ENCODE measurements at places on chromosomes 16 and 17.

DNA sequence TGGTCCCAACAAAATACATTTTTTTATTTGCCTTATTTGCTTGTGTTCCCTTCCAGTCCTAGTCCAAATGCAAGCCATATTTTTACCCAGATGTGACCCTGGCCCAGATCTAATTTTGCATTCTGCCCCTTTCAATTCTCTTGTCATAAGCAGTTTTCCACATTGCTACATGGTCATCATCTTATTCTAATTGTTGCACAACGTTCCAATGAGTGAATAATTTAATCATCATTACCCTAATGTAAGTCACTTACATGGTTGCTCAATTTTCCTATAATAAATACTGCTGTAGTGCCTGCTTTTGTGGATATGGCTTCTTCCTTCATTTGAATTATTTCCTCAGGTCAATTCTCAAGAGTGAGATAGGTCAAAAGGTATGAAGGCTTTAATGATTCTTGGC lies 12.8 kb downstream of the RSAD1 start:
- no peak for DNase-seq

- DNase-seq: no peak
These were observed 9.4 kb downstream of the CRYBA1 start for GRCh38 chr17:29255926-29256522.

- no peak for DNase-seq
These were observed 3.5 kb downstream of the MGAT5B start for GRCh38 chr17:76871668-76872067.

DNA sequence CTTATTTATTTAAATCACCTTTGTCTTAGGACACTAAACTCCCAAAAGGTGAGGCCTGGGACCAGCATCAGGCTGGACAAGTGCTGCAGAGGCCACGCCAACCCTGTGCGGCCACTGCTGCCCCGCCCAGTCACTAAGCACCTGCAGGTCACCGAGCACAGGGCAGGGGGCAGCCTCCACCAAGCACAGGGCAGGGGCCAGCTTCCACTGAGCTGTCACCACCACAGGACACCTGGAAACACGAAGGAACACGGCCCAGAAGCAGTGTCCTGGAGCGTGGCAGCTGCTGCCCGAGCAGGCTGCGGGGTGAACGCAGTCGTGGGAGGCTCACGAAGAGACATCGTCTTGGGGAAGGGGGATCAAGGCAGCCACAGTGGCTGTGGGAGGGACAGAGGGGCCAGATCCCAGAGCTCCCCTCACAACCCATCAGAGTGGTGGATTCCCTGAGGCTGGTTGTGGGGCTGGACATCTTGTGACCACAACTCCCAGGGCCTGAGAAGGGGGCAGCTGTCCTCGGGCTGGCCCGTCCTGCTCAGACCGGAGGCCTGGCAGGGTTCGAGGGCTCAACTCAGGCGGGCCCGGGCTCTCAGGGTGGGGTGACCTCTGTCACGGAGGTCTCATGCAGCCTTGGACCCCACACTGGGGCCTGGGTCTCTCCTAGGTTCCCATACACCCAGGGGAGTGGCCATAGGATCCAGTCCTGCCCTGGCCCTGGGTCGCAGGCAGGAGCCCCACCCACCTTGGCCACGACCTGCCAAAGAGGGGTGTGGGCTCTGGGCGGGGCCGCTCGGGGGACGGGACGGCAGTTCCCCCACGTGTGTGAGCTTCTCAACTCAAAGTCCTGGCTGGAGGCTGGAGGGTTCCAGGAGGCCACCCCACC lies 18.7 kb downstream of the RAB40B start:
- no peak for DNase-seq

DNA sequence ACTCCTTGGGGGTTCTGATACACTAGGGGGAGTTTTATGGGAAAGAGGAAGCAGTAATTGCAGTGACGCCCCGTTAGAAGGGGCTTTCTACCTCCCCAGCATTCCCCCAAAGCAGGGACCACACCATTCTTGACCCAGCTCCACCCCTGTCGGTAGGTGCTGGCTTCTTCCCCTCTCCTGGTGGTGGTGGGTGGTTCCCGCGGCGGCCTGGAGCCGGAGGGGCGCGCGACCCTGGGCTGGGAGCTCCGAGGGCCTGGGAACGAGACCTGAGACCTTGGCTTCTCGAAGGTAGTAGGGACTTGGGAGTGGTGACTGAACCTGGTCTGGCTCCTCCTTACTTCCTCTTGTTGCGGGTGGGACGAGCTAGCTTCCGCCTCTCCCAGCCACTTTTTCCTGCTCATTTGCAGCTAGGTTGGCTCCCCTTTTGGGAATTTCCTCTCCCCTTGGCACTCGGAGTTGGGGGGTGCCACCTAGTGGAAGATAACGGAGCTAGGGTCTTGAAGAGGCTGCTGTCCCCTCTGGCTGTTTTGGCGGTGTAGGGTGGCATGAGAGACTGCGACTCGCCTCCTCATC lies 438 bp downstream of the GRN start:
- DNase-seq: peak; percentile 49

GRCh38 chr17:18278867-18279266 lies 18.4 kb downstream of the MIEF2 start:
- DNase-seq: no peak

GRCh38 chr17:43882761-43883415 lies 24.4 kb downstream of the MPP2 start:
- DNase-seq: no peak

DNA sequence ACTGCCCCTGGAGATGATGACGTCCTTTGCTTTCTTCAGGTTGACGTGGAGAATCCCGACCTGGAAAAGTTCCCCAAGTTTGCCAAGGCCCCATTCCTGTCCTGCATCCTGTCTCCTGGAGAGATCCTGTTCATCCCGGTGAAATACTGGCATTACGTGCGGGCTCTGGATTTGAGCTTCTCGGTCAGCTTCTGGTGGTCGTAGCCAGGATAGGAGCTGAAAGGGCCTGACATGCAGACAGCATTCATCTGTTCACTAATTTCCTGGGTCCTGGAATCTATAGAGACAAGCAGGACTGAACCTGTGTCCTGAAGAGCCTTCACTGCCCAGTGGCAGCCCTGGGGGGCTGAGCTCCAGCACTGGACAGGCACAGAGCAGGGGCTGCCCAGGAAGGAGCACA lies 17.2 kb downstream of the KDM8 start:
- DNase-seq: no peak

GRCh38 chr17:44170135-44170498 lies 387 bp upstream of the ASB16 start:
- no peak for DNase-seq

- no peak for DNase-seq
These were observed 11.4 kb upstream of the TNRC6C start for GRCh38 chr17:77946900-77947645.

- no peak for DNase-seq
These were observed 40.9 kb downstream of the CBFA2T3 start for GRCh38 chr16:88936008-88936555.

DNA sequence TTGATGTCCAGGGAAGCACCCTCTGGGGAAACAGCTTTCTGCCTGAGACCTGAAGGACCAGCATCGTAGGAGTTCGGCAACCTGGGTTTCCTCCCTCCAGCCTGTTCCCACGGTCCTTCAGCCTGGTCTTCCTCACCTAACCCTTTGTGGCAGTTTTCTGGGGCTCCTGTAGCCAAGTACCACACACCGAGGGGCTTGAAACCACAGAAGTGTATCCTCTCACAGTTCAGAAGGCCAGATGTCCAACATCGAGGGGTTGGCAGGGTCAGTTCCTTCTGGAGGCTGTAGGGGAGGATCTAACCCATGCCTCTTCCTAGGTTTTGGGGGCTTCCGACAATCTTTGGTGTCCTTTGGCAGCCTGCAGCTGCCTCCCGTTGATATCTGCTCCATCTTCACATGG lies 381.0 kb upstream of the TNRC6C start:
- no peak for DNase-seq

GRCh38 chr16:62253966-62254365 lies 217.7 kb upstream of the CDH8 start:
- no peak for DNase-seq

DNA sequence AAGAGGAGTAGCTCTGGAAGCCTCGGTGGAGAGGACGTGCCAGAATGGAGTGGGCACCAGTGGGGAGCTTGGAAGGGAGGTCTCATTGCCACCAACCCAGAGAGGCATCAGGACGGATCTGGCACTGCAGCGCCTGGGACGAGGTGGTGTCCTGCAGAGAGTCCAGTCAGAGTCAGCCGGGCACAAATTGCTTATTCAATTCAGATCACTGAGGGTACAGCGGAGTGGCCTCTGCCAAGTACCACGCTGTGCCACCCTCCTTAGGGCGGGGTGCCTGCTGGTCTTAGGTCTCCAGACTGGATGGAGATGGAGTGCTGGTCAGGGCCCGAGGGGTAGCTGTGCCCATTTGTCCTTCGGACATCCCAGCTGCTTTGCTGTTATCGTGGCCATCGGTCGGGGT lies 18.9 kb upstream of the SPPL2C start:
- DNase-seq: no peak

DNA sequence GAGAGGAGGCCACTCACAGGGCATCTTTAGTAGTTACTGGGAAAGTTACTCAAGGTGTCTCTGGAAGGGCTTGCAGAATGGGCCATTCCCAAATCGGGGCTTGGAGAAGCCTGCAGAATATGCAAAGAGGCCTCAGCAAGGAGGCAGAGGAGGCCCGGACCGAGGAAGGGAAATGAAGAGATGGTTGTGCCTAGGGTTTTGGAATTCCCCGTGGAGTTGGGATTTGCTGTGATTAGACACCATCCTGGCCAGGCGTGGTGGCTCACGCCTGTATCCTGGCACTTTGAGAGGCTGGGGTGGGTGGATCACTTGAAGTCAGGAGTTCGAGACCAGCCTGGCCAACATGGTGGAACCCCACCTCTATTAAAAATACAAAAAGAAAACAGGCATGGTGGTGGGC lies 193.0 kb downstream of the IRF8 start:
- DNase-seq: no peak

GRCh38 chr17:17870247-17870646 lies 33.5 kb upstream of the SREBF1 start:
- no peak for DNase-seq

DNA sequence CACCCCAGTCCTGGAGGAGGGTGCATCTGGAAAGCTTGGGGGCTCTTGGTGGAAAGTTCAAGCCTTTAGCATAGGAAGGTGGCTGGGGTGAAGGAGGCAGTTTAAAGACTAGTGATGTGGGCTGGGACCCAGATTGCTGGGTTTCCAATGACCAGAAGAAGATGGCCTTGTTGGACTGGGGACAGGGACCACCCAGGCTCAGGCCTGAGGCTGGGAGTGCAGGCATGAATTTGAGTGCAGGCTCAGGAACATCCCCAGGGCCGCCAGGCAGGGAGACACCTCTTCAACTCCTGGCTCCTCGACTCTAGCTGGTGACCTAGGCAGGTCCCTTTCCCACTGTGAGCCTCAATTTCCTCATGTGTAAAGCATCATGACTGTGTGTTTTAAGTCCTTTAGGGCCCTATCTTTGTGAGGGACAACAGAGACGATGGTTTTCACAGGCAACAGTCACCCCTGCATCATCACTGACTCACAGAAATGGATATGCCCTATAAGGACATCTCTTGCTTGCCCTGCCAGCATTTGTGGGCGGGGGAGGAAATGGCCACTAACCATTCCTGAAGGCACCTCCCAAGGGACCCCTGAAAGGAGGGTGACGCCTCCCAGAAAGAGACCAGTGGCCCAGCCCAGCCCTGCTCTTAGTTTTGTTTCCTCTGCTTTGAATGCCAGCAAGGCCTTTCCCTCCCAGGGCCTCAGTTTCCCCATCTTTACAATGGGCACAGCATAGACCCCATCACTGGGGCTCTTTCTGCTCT lies 11.1 kb downstream of the NLRC5 start:
- no peak for DNase-seq

- DNase-seq: no peak
These were observed 7.9 kb downstream of the CMTM3 start for GRCh38 chr16:66612422-66612821.

DNA sequence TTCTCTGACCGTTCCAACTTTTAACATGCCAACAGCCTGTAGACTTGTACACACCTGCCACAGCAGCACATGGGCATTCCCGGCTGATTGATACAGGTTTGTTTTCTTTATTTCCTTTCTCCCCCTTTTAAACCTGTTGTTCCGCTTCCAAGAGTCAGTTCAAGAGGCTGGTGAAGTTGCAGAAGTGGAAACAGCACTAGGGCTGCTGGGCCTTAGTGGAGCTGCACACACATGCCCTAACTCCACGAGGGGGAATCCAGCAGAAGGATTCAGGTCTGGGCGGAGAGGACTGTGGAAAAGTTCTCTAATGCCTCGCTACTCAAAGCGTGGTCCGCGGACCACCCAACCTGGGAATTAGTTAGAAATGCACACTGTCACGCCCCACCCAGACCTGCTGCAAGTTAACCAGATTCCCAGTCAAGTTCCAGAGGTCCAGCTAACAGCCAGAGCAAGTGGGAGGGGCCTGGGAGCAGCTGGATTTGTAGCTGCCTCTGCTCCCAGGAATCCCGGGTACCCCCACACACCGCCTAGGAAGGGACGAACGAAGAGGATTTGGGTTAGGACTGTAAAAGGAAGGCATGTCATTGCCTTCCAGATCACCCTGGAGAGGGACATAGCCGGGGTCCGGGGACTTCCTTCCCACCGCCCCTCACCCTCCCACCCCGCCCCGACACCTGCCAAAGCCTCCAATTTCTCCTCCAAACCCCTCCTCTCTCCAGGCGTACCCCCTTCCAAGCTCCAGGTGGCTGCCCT lies 542 bp downstream of the SLC39A11 start:
- no peak for DNase-seq

DNA sequence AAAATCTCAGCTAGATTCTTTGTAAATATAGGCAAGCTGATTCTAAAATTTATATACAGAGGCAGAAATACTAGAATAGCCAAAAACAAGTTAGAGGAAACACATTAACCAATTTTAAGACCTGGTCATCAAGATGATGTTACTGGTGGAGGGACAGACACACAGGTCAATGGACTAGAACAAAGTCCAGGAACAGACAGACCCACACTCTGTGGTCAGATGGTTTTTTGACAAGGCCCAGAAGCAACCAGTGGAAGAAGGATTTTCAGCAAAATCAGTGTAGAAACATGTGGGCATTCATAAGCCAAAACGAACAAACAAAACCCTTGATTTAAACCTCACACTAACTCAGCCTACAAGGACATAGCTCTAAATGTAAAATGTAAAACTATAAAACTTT lies 99.7 kb upstream of the METRNL start:
- no peak for DNase-seq

- no peak for DNase-seq
These were observed 124.5 kb upstream of the CES5A start for GRCh38 chr16:55999683-56000082.

GRCh38 chr16:64880994-64881393 lies 240.9 kb downstream of the CDH11 start:
- DNase-seq: no peak
